ENCODE measurements at places on chromosomes 3 and 15. TPM values are rescaled to one million over a fixed set of nuclear protein-coding genes. Genes with fewer than 3 reads are reported as not detected.

- DNase-seq: no peak
Measured at GRCh38 chr3:21654662-21655061, 96.3 kb downstream of the ZNF385D start.

DNA sequence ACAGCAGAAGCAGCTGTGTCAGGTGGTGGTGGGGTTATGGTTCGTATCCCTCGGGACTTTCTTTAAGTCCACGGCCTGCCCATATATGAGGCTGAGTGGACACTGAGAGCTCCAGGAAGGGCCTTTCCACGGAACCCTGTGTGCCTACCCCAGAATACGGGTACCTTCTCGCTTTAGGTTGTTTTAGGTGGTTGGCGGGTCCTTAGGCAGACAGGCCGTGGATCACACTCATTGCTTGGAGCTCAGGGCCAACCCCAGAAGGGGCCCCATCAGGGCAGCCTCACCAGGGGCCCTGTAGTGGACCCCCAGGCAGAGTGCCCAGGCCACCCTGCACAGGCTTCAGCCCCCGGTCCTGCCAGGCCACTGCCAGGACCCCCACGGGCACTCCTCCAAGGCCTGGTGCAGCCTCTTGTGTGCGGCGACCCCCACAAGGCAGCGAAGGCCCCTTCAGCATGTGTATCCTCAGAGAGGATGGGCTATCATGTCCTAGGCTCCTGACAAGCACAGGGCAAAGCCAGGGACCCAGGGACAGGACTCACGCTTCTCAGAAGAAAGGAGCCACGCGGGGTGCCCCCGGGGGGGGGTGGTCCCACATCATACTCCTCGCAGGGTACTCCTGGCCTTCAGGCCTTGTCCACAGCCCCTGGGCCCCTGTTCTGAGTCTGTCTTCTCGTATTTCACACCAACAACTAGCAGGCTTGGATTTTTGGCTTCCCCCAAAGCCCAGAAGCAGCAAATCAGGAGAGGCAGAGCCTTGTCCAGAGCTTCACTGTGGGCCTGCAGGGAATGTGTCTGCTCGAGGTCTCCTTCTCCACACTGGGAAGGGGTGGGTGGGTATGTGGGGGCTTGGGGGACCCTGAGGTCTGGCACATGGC lies 93.4 kb downstream of the LRRK1 start:
- DNase-seq: no peak

DNA sequence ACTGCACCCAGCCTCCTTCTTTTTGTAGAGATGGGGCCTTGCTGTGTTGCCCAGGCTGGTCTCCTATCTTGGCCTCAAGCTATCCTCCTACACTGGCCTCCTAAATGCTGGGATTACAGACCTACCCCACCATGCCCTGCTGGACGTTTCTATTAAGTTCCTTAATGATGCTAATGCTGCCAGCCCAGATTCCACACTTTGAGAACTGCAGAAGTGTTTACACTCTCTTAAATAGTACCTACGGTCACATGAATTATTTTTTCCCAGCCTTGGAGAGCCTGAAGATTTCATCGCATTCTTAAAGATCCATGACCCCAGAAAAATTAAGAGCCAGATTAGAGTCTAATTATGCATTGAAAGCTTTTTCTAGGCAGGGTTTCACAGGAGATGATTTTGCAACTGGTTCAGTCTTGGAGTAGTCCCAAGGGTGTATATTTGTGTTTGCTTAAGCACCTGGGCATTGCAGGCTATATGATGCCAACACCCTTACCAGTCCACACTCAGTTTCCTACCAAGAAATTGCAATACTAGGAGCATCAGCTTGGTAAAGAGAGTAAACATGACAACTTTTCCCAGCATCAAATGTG lies 36.6 kb downstream of the TM4SF4 start:
- DNase-seq: no peak

- no peak for DNase-seq
Measured at GRCh38 chr3:82790307-82791097, 1029.1 kb upstream of the GBE1 start.

Gene HDC
- 0.57 TPM for total RNA-seq

Data from Right ventricle myocardium inferior (tissue), 1 donor.